ENCODE measurements at places on chromosomes 2 and 18. TPM values are rescaled to one million over a fixed set of nuclear protein-coding genes. Genes with fewer than 3 reads are reported as not detected.
A peak's percentile ranks its signal among the peaks of the same experiment; 100 is the strongest.

PTPRN gene
- 0.12 TPM for polyA plus RNA-seq

DNA sequence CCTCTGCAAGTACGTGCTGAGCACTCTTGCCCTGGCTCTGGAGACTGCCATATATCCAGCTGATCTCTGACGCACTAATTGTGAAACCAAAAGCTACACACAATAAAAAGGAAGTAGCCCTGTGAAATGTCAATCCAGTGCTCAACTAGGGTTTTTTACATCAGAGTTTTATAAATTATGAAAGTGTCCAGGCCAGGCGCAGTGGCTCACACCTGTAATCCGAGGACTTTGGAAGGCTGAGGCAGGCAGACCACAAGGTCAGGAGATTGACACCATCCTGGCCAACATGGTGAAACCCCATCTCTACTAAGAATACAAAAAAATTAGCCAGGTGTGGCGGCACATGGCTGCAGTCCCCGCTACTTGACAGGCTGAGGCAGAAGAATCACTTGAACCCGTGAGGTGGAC, 24.5 kb upstream of the PEX13 start:
- peak; percentile 13 for DNase-seq

REG3A gene
- not detected for polyA plus RNA-seq

DNA sequence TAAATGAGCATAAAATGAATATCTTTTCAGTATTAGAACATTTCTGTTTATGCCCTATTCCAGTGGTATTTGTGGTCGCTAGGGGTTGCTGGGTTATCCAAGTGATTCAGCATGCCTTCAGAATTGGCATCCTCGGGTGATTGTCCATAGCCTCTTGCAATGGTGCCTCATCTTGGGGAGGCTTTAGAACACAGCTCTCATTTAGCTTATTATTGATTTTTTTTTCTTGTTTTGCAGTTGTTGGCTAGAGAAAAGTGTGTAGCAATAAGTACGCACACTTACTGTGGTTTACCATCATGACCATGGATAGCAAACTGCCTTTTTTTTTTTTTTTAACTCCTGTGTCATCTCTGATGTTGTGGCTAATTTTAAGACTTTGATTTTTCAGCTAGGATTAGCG, 33.6 kb downstream of the PLEKHA3 start:
- no peak for DNase-seq

TMEM178A gene
- polyA plus RNA-seq, result 15.2 TPM

DNA sequence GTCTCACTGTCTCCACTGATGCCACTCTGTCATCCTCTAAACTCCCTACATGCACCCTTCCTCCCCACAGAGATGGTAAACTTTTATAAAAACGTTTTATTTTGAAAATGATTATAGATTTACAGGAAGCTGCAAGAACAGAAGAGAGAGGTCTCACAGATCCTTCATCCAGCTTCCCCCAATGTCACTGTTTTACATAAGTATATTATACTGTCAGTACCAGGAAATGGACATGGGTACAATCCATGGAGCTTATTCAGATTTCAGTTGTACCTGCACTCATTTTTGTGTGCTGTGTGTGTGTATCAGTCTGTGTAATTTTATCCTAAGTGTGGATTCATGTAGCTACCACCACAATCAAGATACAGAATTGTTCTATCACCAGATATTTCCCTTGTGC, 46.7 kb upstream of the FOXI3 start:
- no peak for DNase-seq

DNA sequence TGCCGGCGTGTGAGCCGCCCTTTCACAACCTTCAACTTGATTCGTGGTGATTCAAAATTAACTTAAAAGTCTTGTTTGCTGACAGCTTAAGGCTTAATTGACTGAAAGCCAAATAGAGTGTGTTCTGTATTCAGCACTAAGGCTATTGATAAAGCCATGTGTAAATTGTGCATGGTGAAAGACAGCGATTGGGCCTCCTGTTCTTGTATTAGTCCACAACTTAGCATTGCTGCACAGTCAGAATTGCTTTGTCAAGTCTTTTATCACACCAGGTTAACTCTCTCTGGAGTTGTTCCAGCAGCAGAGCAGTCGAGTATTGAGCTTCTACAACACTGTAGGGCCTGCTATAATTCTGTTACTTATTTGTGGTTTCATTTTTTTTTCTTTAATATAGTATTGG, 210.1 kb downstream of the WDR7 start:
- DNase-seq, result no peak

- no peak for DNase-seq
These were observed 273.1 kb downstream of the DLGAP1 start for GRCh38 chr18:4181882-4182568.

LINC00305 gene
- not detected for polyA plus RNA-seq

- no peak for DNase-seq
These were observed 54.2 kb downstream of the KCNG2 start for GRCh38 chr18:79851950-79852349.

DNAJC5G gene
- 0.34 TPM for polyA plus RNA-seq

DNA sequence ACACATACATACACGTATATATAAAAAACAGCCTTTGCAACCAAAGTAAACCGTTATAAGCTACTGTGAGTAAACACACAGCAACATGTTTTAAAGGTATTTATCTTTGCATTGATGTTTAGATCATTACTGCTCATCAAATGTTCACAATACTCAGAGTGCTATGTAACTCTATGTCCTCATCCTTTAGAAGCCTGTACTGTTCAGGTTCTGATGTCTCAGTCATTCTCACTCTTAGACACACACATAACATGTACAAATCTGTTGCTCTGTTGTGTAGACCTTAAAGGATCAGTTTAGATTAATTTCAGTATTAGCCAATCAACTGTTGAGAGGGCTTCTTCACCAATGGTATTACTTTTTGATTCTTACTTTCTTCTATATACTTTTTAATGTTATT, 139.7 kb upstream of the ITGB6 start:
- no peak for DNase-seq

DNA sequence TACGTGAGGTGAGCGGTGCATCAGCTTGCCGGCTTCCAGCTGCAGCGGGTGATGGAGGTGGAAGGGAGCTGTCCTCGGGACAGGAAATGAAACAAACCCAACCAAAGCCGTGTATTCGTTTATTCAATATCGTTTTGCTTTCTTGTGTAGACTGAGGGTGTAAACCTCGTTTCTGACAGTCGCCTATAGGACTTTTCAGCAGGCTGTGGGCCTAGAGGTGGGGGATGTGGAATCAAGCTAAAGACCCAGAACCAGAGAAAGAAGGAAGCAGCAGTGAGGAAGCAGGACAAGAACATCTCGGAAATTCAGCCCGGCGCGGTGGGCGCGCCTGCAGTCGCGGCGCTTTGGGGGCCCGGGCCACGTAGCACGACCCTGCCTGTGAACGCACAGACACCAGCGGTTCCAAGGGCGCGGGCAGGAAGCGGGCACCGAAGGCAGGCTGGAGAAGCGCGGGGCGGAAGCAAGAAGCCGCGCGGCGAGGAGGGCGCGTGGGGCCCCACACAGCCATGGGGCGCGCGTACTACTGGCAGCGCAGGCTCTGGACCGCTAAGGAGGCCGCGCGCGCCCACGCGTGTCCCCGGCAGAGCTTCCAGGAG, 755 bp upstream of the ATP9B start:
- no peak for DNase-seq

GRCh38 chr2:223083402-223084070, 31.5 kb downstream of the KCNE4 start:
- DNase-seq, result no peak

TMEM169 gene
- 5.0 TPM for polyA plus RNA-seq

SCYGR4 gene
- not detected for polyA plus RNA-seq

- no peak for DNase-seq
These were observed 3.4 kb downstream of the NGEF start for GRCh38 chr2:233009661-233010060.

DNA sequence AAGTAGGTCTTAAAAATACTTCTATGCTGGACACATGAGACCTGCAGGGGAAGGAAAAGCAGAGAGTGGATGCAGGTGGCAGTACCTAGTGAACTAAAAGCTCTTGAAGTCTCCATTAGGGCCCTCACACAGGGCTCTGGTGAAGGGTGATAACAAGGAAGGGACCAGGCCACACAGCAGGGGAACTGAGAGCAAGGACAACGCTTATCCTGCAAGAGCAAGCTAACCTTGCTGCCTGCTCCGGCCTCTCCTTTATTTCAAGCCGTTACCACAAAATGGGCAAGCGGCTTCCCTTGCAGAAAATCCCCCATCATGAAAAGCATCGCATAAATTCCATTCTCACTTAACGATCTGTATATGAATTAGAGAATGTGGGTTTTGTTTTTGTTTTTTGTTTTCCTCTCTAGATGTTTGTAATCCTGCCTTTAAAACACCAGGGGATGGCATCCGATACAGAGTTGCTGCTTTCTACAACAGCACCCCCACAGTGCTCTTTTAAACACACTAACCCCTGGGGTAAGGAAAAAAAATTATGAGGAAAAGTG, 64.5 kb downstream of the CACNB4 start:
- no peak for DNase-seq

DNA sequence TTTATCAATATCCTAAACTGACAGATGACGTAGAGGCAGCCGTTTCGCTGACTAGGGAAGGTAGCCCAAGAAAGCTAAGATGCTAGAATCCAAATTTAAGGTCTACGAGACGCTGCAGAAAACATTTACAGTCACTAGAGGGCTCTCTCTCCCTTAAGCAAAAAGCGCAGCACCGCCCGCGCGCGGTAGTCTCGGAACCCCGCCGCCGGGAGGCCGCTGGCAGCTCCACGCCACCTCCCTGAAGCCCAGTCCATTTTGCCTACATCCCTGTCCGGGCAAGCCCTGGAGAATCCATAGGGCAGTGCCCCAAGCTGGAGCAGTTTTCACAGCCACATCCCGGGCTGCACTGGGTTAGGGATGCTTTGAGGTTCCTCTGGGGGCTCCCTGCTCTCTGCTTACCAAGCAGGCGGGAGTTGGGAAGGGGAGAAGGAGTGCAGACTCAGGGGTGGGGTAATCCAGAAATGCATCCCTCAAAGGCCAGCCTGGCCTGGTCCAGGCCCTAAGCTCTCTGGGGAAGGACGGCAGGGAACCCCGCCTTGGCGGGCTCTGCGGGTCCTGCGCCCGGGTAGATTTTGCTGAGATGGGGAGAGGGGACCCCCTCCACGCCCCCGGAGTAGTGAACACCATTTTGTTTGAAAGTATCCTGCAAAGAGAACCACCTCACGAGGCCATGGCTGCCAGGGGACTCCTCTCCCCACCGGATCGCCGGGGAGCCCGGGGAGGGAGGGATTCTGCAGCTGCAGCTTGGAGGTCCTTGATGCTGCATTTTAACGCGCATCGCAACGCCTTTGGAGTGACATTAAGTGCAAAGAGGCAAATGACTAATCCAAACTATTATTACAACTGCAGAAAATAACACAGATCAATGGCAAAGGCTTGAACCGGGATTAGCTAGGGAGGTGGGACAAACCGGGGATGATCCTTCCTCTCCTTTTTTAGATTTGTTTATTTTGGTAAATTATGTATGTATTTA, 1.3 kb upstream of the DPYSL5 start:
- DNase-seq, result peak; percentile 75

- no peak for DNase-seq
These were observed 33.3 kb downstream of the ABI2 start for GRCh38 chr2:203361495-203361894.

- DNase-seq, result no peak
These were observed 250.6 kb downstream of the RPRM start for GRCh38 chr2:153227981-153228380.

TUBA3E gene
- polyA plus RNA-seq, result not detected

- no peak for DNase-seq
These were observed 60.3 kb downstream of the ARMC9 start for GRCh38 chr2:231258701-231259100.

DNA sequence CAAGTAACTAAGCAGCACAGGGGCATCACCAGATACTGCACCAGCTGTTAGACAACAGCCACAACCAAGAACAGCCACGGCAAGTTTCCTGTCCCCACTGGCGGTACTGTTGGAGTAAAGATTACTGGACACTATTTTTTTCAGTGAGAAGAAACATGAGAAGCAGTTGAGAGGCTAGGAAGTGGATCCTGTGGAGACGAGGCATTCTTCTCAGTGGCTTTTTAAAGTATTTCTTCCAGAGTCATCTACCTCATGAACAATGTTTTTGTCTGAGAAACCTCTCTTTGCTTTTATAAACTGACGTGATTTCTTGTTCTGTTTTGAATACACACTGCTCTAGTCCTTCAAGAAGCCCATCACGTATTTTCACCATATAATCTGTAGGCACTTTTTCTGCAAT, 18.8 kb downstream of the TM4SF20 start:
- no peak for DNase-seq

- DNase-seq, result no peak
These were observed 332.9 kb downstream of the TGIF1 start for GRCh38 chr18:3782901-3783300.

SEMA4F gene
- polyA plus RNA-seq, result 2.9 TPM

- no peak for DNase-seq
These were observed 85.3 kb downstream of the NRP2 start for GRCh38 chr2:205767617-205768016.

TEKT4 gene
- polyA plus RNA-seq, result not detected

- no peak for DNase-seq
These were observed 233.2 kb downstream of the SLC8A1 start for GRCh38 chr2:40218679-40219078.

GRCh38 chr2:127418300-127419111, at the start of gene PROC:
Gene PROC, plus strand, starts transcription at chr2:127418427. Its CDS starts 1,516 bp downstream, at chr2:127419943.
- no peak for DNase-seq

DNA sequence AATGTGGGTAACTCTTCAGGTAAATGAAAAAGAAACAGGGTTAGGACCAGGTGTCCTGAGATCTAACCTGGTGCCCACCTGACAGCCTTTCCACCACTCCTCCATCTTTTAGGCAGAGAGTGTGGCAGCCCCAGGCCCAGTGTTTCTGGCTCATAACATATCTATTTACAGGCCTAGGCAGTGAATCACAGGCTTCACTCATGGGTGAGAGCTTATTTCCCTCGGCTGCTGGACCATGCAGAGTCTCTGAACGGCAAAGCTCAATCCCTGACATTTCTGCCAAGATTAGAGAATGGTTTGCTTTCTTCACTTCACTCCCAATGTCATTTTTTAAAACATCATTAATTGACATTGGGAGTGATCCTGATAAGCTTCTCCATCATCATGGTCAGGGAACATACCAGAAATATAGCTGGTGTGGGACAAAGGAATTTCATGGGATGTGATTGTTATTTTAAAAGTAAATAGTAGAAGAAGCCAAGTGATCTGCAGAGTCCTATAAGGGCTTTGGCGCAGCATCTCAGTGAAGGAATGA, 323.9 kb downstream of the SETBP1 start:
- no peak for DNase-seq

- DNase-seq, result peak; percentile 27
These were observed 135.3 kb downstream of the INSIG2 start for GRCh38 chr2:118223511-118223991.

HOXD13 gene
- polyA plus RNA-seq, result not detected

CHMP1B gene
- 22.3 TPM for polyA plus RNA-seq

ALK gene
- 0.18 TPM for polyA plus RNA-seq

DNA sequence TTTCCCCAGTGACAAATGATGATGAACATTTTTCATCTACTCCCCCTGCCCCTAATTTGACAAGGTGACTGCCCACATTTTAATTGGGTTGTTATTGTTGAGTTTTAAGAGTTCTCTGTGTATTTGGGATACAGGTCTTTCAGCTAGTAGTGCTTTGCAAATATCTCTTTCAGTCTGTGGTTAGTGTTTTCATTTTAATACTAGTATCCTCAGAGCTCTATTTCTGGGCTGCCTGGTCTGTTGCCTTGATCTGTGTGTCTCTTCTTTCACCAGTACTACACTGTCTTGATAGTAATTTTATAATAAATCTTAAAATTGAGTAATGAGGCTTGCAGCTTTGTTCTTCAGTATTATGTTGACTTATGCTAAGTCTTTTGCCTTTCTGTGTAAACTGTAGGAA, 19.7 kb downstream of the EIF5B start:
- DNase-seq, result no peak

- no peak for DNase-seq
These were observed 70.7 kb downstream of the CALCRL start for GRCh38 chr2:187377340-187377739.

All from hindlimb muscle (tissue), 1 donor.